ENCODE measurements at places on chromosomes 1 and 21.
A peak's percentile ranks its signal among the peaks of the same experiment; 100 is the strongest.

- DNase-seq: no peak
These were observed 112.9 kb downstream of the CDC7 start for GRCh38 chr1:91613595-91613994.

- DNase-seq: no peak
These were observed 195.4 kb upstream of the C1orf174 start for GRCh38 chr1:4095433-4095971.

GRCh38 chr1:94000510-94001282 lies 91.5 kb upstream of the GCLM start:
- DNase-seq: no peak

DNA sequence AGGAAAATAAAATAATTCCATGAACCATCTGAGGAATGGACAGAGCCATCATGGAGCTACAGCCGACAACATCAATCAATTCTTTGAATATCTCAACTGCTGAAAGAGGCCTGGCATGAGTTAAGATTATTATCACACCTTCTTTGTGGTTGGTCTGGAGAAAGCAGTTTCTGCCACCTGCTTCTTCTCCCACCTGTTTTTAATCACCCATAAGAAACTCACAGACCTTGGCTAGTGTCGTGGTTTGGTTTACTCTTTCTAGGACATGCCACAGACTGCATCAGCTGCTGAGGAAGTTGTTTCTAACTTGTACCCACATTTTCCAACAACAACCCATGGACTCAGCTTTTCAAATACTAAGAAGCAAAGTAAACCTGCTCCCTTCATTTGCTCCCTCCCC lies 65.6 kb downstream of the NTPCR start:
- no peak for DNase-seq

- DNase-seq: no peak
These were observed 99.2 kb downstream of the PSMG1 start for GRCh38 chr21:39084073-39084472.

DNA sequence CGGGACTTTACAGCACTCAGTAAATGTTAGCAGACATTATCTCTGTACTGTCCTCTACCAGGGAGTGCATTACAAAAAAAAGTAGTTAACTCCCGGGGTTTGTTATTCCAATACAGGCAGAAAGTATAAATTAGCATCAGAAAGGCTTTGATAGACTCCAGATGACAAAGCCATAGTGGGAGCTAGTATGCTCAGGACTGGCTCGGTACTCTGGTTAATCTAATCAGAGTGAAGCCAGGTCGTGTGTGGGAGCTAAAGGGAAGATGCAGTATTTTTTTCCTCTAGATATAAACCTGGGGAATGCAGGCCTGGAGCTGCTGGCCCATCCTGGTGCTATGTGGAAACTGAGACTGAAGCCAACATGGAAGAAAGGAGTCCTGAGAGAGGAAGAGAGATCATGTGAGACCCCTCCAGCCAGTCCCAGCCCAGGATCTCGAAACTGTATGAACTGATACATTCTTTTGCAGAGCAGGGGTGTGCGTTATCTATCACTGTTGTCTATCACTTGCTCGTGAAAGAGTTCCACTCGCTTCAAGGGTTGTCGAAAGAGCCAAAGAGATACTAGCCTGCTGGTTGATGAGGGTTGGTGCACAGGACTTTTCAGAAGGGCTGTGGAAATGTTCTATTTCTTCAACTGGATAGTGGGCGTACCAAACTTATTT lies 125.8 kb downstream of the PLPP3 start:
- DNase-seq: no peak

DNA sequence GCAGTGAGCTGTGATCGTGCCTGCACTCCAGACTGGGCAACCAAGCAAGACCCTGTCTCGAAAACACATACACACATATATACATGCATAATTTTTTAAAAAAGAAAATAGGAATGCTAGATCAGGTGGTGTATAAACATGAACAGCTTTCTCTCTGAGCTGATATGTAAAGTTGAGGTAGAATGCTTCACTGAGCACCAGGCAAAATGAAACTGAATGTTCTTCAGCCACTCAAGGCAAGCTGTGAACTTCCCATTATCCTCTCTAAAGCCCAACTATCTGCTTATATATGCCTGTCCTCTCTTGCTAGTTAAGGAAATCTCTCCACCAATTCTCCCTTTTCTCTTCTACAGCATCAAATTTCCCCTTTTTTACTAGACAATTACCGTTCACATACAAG lies 93.0 kb downstream of the NUF2 start:
- DNase-seq: no peak

GRCh38 chr1:226736908-226737818 lies 1.9 kb downstream of the ITPKB start:
- DNase-seq: peak; percentile 27

GRCh38 chr1:222616525-222616924 lies 1.4 kb upstream of the MIA3 start:
- no peak for DNase-seq

DNA sequence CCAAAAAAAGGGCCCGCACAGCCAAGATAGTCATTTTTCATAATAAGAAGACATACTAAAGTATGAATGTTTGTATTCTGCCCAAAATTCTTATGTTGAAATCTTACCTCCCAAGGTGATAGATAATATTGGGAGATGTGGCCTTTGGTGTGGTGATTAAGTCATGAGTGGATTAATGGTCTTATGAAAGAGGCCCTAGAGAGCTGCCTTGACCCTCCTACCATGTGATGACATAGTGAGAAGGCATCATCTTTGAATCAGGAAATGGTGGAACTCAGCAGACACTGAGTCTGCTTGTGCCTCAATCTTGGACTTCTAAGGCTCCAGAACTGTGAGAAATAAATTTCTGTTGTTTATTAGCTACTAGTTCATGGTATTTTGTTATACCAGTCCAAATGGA lies 11.8 kb upstream of the RNPC3 start:
- no peak for DNase-seq

- no peak for DNase-seq
These were observed 153.3 kb upstream of the ERG start for GRCh38 chr21:38651570-38651969.

- no peak for DNase-seq
These were observed 2.0 kb upstream of the USF1 start for GRCh38 chr1:161047436-161048420.

DNA sequence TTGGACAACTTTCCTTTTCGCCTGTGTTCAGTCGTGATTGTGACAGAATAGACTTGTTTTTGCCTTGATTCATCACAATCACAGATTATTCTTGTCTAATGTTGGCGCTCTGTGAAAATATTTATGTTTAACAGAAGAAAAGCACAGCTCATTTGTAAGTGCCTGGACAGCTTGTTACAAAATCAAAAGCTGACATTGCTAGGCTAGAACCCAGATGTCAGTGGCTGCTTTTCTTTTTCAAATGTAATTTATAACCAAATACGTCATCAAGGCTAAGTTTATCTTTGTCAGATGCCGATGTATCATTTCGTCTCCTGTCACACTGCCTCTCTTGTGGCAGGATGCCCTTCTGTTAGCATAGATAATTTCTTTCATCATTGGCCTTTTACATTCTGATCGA lies 1227.3 kb downstream of the PLA2G4A start:
- DNase-seq: no peak

DNA sequence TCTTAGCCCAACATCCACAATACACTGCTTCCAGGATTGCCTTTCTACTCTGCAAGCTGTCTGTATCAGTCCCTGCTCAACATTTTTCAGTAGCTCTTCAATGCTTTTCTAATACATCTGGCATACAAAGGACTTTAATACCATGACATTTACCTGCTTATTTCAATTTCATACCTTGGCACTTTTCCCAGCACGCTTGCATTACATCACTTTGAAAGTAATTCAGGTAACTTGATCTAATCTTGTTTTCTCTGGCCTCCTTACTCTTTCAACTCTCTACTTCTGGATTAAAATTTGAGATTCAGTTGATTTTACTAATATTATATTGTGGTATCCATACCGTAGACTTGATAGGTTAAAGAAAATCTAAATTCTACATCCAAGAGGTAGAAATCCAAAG lies 103.0 kb downstream of the PTGS2 start:
- no peak for DNase-seq

DNA sequence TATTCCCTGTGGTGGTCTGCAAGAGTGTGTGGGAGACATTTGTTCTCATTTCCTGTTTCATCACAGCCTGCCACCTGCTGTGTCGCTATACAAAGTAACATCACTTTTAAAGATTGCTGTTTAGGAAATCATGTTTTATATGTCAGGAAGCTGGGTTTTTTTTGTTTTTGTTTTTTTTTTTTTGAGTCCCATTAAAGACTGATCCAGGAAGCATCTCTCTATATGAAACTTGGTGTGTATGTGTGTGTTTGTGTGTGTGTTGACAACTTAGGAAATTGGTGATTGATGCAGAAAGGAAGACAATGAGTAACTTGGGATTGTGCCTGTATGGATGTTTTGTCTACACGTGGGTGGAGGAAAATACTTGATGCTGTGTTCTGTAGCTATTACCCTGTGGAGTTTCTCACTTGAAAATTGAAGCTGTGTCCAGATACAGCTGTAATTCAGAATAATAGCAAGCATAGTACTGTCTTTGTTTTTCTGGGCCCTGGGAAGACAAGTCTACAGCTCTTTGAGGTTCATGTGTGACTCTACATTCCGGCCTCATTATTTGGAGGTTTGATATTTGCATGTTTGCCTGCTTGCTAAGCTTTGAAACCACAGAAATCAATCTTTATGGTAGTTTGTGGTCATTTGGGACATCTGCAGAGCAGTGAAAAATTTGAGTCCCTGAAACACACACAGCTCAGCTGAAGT lies 47.9 kb downstream of the LAMC1 start:
- no peak for DNase-seq

- DNase-seq: no peak
These were observed 522 bp downstream of the TMEM59 start for GRCh38 chr1:54052431-54052933.

DNA sequence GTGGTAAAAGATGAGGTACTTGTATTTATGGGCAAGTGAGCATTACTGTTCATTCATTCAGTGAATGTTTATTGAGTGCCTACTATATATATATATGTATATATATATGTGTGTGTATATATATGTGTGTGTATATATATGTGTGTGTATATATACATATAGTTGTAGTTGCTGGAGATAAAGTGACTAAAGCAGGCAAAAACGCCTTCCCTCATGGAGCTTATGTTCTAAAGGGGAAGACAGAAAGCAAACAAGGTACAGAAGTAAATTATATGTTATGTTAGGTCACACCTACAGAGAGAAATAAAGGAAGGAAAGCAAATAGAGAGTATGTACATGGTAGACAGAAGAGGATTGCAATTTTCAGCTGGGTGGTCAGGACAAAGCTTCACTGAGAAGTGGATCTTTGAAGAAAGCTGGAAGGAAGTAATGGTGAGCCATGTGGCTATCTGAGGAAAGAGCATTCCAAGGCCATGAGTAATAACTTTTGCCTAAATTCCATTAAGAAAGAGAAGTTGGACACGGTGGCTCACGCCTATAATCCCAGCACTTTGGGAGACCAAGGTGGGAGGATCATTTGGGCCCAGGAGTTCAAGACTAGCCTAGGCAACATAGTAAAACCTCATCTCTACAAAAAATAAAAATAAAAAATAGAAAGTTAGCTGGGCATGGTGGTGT lies 33.5 kb upstream of the KLF17 start:
- DNase-seq: no peak

DNA sequence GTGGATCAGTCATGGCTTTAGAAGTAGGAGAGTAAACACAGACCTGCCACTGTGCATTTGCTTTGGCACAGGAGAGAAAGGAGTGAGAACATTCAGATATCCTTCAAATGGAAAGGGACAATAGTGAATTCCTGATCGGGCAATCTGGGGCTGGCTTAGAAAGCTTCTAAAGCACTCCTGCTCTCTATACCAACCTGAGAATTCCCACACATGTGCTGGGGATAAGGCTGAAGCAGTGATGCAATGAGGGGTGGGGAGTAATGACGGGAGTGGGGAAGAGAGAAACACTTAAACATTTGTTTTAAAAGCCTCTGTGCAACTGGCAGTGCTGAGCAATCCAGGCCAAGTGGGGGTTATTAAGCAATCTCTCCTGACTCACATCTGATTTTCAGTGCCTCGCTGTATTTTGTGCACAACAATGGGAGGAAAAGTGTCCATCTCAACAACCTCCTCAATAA lies 108.8 kb downstream of the KIAA0319L start:
- no peak for DNase-seq

- no peak for DNase-seq
These were observed 141.4 kb downstream of the RUNX1 start for GRCh38 chr21:34907461-34908418.

DNA sequence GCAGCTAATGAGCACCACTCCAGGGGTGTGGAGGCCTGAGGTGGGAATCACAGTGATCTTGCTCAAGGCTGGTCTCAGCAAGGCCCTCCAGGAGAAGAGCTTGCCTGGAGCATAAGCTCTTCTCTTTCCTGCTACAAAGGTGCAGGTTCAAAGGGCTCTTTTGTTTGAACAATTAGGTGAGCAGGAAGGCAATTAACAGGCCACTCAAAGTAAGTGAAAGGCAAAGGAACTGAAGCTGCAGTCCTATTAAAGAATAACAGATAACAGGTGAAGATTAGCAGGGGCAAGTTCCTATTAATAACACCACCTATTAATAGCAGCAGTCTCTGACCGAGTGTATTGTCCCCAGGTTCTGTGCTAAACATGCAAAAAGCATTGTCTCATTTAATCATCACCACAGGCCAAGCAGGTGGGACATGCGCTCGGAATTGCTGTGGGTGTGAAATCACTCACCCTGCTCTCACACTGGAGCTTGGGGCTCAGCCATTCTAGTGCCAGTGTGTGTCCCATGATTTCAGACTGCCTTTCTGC lies 113.8 kb downstream of the RHOU start:
- no peak for DNase-seq

- no peak for DNase-seq
These were observed 43.0 kb upstream of the AK4 start for GRCh38 chr1:65104854-65105534.

GRCh38 chr1:185533596-185533995 lies 200.6 kb upstream of the HMCN1 start:
- no peak for DNase-seq

GRCh38 chr1:43313771-43314170 lies 13.0 kb downstream of the TIE1 start:
- DNase-seq: no peak

- DNase-seq: no peak
These were observed 64.7 kb downstream of the TPR start for GRCh38 chr1:186310307-186310706.

GRCh38 chr1:154760469-154760933 lies 109.6 kb downstream of the KCNN3 start:
- peak; percentile 72 for DNase-seq

- no peak for DNase-seq
These were observed 10.6 kb upstream of the NADK start for GRCh38 chr1:1788646-1789431.

GRCh38 chr1:75640137-75640536 lies 29.2 kb upstream of the SLC44A5 start:
- DNase-seq: no peak
